ENCODE measurements at places on chromosomes 13 and 19. TPM values are rescaled to one million over a fixed set of nuclear protein-coding genes. Genes with fewer than 3 reads are reported as not detected.

- peak; percentile 12 for DNase-seq
Measured at GRCh38 chr19:19261350-19262189, 11.5 kb downstream of the TM6SF2 start.

GRCh38 chr13:95247852-95248251, 53.4 kb downstream of the ABCC4 start:
- DNase-seq = no peak

DNA sequence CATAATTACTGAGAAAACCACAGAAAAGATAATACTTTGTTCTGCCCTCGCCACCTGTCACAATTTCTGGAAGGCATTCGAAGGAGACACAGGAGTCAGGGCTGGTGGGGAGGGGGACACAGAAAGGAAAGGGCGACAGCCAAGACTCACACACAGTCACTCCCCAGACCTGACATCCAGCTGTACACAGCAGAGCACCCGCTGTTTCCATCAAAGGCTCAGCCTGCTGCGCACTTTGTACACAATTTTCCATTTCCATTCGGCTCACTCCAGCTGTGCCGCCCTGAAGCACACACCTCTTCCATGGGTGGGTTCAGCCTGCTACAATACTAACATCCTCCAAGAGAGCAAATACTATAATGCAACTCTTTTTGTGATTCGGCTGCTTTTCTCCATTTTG, 38.0 kb downstream of the STK24 start:
- DNase-seq = no peak

DNA sequence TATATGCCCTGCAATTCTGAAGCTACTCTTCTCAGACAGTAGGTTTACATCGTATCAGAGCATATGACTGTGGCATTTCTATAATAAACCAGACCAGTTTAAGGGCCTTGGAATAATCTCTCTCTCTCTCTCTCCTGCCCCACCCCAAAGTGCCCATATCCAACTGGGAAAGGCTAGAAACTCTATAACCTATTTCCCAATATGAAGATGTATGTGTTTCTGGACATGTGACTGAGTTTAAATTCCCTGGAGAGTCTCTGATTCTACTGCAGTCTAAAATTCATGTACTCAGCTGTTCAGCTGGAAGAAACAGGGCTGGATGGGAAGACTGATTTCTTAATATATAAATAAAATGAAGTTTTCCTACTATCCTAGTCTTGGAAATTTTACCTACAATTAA, 91.9 kb upstream of the MBNL2 start:
- DNase-seq = no peak

GRCh38 chr13:43905435-43906031, 25.8 kb downstream of the LACC1 start:
- DNase-seq = peak; percentile 81

DNA sequence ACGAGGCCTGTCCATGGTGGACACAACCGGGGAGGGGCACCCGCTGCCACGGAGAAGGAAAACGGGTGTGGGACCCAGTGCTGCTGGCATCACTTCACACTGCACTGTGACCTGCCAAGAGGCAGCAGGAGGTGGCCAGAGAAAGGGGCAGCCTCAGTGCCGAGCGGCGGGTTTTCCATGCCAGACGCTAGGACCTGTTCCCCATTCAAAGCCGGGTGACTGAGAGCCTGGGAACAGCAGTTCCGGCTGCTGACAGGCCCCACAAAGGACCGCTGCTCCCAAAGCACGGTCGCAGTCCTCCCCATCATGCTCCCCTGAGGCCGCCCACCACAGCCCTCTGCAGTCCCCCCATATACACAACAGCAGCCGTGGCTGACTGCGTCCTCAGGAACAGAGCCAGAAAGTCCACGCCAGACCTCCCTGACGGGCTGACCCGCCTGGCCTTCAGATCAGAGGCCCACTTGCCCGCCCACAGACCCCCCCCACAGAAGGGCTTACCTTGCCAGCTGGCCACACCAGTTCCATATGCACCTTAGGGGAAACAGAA, 5.4 kb downstream of the AKAP8 start:
- no peak for DNase-seq

- no peak for DNase-seq
Measured at GRCh38 chr13:111938741-111939665, 127.9 kb upstream of the SOX1 start.

DNA sequence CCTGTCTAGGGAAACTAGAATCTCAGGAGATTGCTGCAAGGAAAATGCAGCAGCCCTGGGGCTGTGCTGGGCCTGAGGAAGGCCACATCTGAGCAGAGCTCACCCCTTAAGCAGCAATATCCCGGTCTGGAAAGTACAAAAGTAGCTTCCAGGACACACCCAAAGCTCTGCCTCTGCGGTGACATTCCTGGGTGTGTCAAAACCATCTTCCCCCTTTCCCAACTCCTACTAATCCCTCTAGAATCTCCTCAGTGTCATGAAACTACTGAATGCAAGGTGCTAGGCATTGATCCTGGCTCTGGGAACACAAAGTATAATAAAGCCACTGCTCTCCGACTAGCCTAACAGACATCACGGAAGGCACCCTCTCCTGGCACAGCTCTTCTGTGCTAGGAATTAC, 5.0 kb downstream of the PBX4 start:
- peak; percentile 71 for DNase-seq

DNA sequence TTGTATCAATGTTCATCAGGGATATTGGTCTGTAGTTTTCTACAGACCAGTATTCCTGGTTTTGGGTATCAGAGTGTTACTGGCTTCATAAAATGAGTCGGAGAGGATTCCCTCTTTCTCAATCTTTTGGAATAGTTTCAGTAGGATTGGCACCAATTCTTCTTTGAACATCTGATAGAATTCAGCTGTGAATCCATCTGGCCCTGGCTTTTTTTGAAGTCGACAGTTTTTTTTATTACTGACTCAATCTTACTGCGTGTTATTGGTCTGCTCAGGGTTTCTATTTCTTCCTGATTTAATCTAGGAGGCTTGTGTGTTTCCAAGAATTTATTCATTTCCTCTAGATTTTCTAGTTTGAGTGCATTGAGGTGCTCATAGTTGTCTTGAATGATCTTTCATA, 11.4 kb downstream of the TEX26 start:
- no peak for DNase-seq

GRCh38 chr19:48598996-48599700, 7.4 kb upstream of the SPACA4 start:
- no peak for DNase-seq

DNA sequence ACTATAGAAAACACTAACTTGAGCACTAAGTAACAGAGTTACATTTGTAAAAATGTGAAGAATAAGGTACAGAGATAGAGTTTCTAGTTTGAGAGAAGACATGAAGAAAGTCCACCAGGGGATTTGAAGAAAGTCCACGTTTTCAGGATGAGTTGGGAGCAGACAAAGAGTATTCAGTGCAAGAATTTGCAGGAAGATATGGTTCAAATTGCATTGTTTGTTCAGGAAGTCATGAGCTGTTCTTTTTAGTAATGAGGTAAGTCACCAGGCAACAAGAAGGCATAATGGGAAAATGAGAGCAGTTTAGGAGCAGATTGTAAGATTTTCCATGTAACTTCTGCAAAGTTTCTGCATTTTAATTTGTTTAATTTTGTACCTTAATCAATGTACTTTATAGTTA, 618.0 kb downstream of the DACH1 start:
- no peak for DNase-seq

Gene CRLF1
- total RNA-seq = 40.0 TPM

Gene CYP4F2
- total RNA-seq = not detected

Gene POGLUT2
- 26.0 TPM for total RNA-seq

Gene AXL
- total RNA-seq = 401 TPM

Gene TIMM29
- 57.5 TPM for total RNA-seq

Gene ZNF350
- 7.5 TPM for total RNA-seq
